ENCODE measurements at places on chromosomes 12 and 14. TPM values are rescaled to one million over a fixed set of nuclear protein-coding genes. Genes with fewer than 3 reads are reported as not detected.

The SPRYD3 gene
- 25.0 TPM for polyA plus RNA-seq

The AQP6 gene
- polyA plus RNA-seq, result not detected

The NKX2-1 gene
- polyA plus RNA-seq, result not detected

The FLVCR2 gene
- polyA plus RNA-seq, result not detected

The TAS2R8 gene
- polyA plus RNA-seq, result not detected

The CLEC4D gene
- polyA plus RNA-seq, result not detected

The SP1 gene
- 2.2 TPM for polyA plus RNA-seq

The ITPR2 gene
- polyA plus RNA-seq, result 10.9 TPM

The RNASE3 gene
- polyA plus RNA-seq, result 2.3 TPM

The CACNA1C gene
- 0.39 TPM for polyA plus RNA-seq

The KRT81 gene
- not detected for polyA plus RNA-seq
